A549 treated with AZD2906 at 1 μM for 4 hours (cell line): ENCODE measurements at places on chromosomes 7 and 10. TPM values are rescaled to one million over a fixed set of nuclear protein-coding genes. Genes with fewer than 3 reads are reported as not detected.

EPHB6 gene
- 0.40 to 0.87 TPM (median 0.60 TPM) in 5 replicates for total RNA-seq

CTTNBP2 gene
- total RNA-seq: 0.21 to 0.61 TPM (median 0.26 TPM) in 5 replicates

PRTFDC1 gene
- total RNA-seq: 15.3 to 19.8 TPM (median 16.4 TPM) in 5 replicates

TMEM139 gene
- 0.66 to 1.2 TPM (median 1.2 TPM) in 5 replicates for total RNA-seq

ATP6V1F gene
- 238 to 260 TPM (median 250 TPM) in 5 replicates for total RNA-seq

ANKRD61 gene
- total RNA-seq: 0.51 to 0.78 TPM (median 0.71 TPM) in 5 replicates

CROT gene
- total RNA-seq: 5.5 to 7.1 TPM (median 6.4 TPM) in 5 replicates

CRPPA gene
- total RNA-seq: 0.51 to 0.65 TPM (median 0.60 TPM) in 5 replicates

AKR1B15 gene
- total RNA-seq: 24.4 to 37.9 TPM (median 33.8 TPM) in 5 replicates

DYNC1I1 gene
- total RNA-seq: 0.15 to 0.29 TPM (median 0.16 TPM) in 5 replicates

ADARB2 gene
- total RNA-seq: 0.06 to 0.17 TPM (median 0.06 TPM) in 3 of 5 replicates, not detected in the others

ALKBH4 gene
- total RNA-seq: 9.9 to 12.6 TPM (median 11.6 TPM) in 5 replicates

MYPN gene
- 1.8 to 2.5 TPM (median 2.1 TPM) in 5 replicates for total RNA-seq

PTCD1 gene
- total RNA-seq: 6.1 to 7.3 TPM (median 6.9 TPM) in 5 replicates

TMEM196 gene
- not detected in 5 replicates for total RNA-seq

ZNF655 gene
- 52.0 to 56.0 TPM (median 53.0 TPM) in 5 replicates for total RNA-seq

ZNF804B gene
- not detected in 5 replicates for total RNA-seq

CALHM1 gene
- total RNA-seq: 0.02 TPM in 1 of 5 replicates, not detected in the others

CYTH3 gene
- total RNA-seq: 29.4 to 33.5 TPM (median 32.0 TPM) in 5 replicates

TSPAN13 gene
- 14.7 to 18.8 TPM (median 17.1 TPM) in 5 replicates for total RNA-seq

SFRP4 gene
- 3.1 to 4.3 TPM (median 3.6 TPM) in 5 replicates for total RNA-seq

NRP1 gene
- total RNA-seq: 57.8 to 91.2 TPM (median 62.6 TPM) in 5 replicates

GPR146 gene
- 1.8 to 2.1 TPM (median 1.9 TPM) in 5 replicates for total RNA-seq

OR13A1 gene
- total RNA-seq: 0.06 TPM in 1 of 5 replicates, not detected in the others

COL1A2 gene
- 0.08 to 0.10 TPM in 2 of 5 replicates, not detected in the others for total RNA-seq

IRF5 gene
- 13.2 to 16.2 TPM (median 15.0 TPM) in 5 replicates for total RNA-seq
